ENCODE measurements at places on chromosomes 6 and 20.

DNA sequence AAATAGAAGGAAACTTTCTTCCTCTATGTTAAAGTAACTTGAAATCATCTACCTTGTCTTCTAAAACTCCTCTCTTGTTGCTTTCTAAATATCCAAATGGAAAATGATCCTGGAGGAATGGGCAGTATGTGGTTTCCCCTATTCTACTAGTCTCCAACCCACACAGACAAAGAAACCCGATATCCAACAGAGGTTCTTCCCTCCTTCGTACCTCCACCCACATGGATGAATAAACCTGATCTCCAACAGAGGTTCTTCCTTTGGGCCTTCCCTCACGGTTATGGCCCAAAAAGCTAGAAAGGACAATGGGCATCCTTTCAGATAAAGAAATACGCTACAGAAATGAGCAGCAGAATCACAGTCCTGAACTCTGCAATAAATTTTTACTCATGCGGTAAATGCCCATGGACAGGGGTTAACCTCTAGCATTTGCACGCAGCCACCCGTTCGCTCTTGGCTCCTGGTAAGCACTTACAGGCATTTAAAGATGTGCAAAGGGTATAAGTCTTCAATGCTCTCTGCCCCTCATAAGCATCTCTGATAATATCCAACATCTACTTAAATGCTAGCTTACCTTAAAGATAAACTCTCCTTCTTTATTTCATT, 130.9 kb downstream of the GMPR start:
- no peak for DNase-seq

- no peak for DNase-seq
Measured at GRCh38 chr20:31989030-31989645, 21.1 kb upstream of the CCM2L start.

DNA sequence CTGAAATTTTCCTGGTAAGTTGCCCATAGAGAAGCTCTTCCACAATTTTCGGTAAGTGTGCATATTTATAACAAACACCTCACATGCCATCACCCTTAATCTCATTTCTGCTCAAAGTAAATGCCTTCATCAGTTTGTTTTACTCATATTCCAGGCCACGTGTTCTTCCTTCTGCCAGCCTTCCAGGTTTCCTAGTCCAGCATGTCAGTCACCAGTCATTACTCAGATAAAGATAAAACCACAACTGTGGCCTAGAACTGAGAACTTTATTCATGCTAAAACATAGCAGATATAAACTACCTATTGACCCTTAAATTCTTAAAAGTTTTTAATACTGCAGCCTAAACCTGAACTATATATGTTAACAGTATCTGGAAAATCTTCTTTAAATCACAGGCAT, 149.5 kb upstream of the SLC22A16 start:
- DNase-seq, result no peak

GRCh38 chr6:456887-457286, 65.3 kb downstream of the IRF4 start:
- DNase-seq, result no peak

DNA sequence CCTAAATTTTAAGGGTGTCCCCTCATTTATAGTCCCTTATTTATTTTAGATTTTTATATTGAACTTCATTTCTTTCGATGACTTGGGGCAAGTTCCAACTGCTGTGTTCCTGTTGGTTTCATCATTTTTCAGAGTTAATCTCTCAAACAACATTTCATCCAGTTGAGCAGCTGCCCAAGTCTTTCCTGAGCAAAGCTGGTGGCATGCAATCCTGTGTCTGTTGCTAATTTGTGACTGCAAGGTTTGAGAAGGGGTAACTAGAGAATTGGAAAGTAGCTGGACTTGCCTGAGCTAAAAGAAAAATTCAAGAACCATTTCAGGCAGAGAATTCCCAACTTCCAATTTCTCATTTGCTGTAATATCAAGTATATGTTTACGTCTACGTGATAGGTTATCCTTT, 881.5 kb upstream of the SLC35B3 start:
- no peak for DNase-seq

GRCh38 chr6:105810105-105810921, 275.8 kb upstream of the PRDM1 start:
- DNase-seq, result peak; percentile 13

DNA sequence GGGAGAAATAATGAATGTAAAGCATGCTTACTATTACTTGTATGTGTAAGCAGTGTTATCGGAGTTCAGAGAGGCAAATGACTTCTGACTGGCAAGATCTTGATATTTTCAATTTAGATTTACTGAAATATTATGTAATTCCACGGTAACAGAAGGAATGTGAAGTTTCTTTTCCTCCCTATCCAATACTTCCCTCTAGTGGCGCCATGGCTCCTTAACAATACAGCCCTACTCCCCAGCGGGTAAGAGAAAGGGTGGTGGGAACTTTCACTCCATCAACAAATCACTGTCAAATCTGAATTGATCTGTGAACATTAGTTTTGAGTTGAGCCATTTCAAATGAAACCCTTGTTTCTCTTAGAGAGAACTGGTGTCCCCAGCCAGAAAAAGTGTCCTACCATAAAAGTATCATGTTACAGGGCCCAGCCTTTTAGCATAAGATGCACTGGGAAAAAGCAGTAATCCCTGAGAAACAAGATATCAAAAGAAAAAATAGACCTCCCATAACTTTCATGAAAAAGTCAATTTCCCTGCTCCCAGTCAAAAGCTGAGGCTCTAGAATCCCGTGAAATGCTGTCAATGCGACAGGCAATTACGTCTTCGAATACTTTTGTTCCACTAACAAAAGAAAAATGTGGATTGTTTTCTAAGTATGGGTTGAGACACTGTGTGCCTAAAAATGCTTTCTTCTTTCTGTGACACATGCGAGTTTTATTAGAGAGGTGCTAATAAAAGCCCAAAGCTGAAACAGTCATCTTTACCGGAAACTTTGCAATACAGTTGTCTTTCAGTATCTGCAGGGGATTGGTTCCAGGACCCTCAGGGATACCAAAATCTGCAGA, 12.9 kb downstream of the COX7A2 start:
- DNase-seq, result no peak

- DNase-seq, result peak; percentile 51
Measured at GRCh38 chr20:57654363-57654997, 34.3 kb upstream of the ZBP1 start.

Measured in NT2/D1 (cell line).